ENCODE measurements at places on chromosomes 2 and 18.

DNA sequence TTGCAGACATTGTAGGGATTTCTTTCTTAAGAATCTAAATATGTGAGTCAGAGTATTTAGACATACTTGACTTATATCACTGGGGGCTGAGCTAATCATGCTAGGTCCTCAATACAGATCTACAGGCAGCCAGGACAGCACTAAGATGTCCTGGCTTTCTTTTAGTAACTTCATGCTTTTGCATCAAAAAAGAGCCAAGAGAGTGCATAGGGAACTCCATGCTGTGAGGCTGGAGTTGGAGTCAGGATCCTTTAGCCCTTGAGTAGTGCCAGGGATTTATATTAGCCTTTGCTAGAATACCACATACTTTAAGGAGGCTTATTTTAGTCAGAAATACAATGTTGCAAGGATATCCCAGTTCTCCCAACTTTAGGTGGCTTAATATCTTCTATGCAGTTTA lies 289.7 kb downstream of the CCDC85A start:
- DNase-seq: no peak

DNA sequence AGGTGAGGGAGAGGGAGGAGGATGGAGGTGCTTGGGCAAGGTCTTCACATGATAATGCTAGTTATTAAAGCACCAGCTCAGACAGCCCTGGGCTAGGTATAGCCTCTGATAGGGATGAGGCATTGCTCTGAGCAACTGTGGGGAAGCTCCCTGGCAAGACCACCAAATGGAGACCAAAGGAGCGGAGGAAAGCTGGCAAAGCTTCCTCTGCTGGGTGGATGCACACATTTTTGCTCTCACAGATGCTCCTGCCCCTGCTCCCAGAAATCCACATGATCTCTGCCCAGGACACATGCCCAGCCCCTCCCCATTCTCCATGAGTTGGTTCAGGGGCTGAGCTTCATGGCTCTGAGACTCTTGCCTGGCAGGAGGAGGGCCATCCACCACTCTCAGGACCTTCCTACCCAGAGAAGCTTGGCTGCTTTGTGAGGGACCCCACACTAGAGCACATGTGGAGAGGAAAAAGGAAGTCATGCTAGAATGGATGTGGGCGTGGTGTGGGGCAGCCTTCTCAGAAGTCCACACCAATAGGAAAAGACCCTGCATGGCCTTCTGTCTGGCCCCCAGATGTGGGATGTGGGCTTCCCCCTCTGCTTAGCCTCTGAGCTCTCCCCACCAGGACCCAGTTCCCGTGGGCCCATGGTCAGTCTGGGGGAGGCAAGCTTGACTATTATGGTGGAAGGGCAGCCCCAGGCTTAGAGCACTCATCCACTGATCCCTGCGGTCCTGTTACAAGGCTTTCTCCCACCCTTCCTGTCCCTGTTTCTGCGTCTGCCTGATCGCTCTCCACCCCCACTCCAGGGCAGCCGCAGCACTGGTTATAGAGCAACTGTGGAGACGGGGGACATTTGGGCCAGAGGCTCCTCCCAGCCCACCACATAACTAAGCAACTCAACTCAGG lies 10.5 kb upstream of the CYP26B1 start:
- DNase-seq: no peak

DNA sequence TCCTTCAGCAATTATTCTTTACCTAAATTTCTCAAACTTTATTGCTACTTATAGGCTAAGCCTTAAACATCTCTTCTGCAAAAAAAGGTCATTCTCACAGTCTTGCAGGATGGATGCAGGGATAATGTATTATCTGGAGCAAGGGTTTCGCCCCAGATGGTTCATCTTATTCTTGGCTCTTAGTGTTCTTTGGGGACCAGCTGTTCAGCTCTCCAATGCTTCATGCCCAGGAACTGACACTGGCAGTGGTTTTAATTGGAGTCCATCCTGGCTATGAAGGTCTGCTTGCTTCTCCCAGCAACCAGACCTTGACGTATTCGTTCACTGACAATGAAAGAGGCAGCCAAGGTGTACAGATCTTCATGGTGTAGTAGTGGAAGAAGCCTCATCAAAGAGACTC lies 331.9 kb downstream of the SLC8A1 start:
- no peak for DNase-seq

- DNase-seq: no peak
Observed at GRCh38 chr2:28394331-28394877, 1.7 kb downstream of the FOSL2 start.

GRCh38 chr2:19670303-19670702 lies 231.5 kb downstream of the TTC32 start:
- DNase-seq: no peak

- no peak for DNase-seq
Observed at GRCh38 chr18:3172097-3172496, 47.7 kb downstream of the MYOM1 start.

GRCh38 chr2:215365184-215365658 lies 53.4 kb downstream of the ATIC start:
- no peak for DNase-seq

- DNase-seq: no peak
Observed at GRCh38 chr2:120949027-120949956, 213.6 kb downstream of the GLI2 start.

DNA sequence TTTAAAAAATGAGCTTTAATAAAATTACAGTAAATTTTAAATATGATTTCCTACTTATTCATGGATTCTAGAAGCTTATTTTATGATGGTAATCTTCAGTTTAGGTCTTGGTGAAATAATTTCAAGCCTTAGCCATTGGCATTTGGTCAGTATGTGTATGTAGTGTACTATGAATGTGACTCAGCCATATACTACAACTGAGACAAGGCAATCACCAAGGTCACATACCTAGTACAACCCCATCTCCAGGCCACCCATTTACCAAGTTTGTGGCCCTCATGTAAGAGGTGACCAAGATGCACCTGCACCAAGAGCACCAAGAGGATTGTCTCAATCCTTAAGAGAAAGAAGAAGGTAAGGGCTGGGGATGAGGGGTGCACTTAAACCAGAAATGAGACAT lies 54.8 kb upstream of the FRZB start:
- DNase-seq: no peak

DNA sequence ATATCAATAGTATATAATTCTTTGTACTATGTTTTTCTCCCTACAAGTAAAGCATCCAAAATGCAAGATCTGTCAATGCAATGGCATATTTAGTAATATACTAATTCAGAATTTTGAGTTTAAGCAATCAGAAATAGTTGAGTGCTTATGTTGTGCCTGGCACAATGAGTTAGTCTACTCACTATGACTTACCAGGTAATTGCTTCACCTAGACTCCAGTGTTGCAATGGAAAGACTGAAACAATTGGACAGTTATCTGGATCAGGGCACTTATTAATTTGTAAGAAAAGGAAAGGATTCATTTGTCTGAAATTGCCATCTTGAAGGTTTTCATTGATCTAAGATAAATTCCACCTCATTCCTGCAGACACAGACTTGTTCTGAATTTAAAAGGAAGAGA lies 97.6 kb upstream of the TCF4 start:
- DNase-seq: no peak

DNA sequence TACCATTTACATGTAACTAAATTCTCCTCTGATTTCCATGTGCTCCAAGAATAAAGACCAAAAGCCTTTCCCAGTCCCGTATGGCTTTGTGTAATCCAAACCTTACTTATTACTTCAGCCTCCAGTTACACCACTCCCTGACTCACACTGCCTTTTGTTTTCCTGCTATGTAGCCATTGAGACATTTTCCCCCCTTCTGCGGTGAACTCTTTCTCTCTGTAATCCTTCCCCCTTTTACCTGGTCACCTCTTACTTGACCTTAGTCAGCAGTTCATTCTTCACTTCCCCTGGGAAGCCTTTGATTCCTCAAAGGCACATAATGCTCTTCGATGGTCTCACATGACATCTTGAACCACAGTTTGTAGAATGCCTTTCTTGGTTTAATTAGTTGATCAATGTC lies 256.0 kb upstream of the FANCL start:
- DNase-seq: no peak

- DNase-seq: no peak
Observed at GRCh38 chr18:43113220-43113895, 2.1 kb downstream of the RIT2 start.

DNA sequence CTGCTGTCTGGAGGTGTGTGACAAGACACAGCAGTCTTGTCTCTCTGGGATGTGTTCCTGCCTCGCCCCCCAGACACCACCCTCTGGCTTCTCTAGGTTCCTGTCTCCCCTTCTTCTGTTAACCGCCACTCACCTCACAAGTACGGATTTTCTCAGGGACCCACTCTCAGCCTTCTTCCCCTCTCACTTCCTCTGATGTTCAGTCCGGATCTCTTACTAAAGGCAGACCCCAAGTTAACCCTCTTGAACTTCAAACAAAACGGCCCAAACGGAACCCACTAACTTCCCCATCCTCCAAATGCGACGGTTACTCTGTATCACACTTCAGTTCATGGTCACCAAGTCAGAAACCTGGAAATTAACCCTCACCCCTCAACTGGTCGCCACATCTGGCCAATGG lies 32.0 kb downstream of the B4GALT6 start:
- DNase-seq: no peak

DNA sequence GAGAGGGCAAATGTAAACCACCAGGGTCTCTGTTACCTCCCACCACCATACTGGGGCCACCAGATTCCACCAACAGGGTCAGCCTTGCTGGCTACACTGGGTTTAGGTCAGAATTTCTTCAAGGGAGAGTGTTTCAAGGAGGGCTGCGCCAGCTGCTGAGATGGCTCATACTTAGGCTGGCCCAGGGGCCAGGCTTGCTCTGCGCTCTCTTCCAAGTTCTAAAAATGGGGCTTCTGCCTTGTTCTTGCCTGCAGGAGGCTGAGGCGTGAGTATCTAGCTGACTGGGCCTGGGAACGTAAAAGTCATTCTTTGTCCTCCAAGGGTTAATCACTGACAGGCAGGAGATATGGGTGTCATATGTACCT lies 28.1 kb downstream of the MRPL33 start:
- no peak for DNase-seq

GRCh38 chr2:228681426-228681825 lies 499.9 kb upstream of the SPHKAP start:
- no peak for DNase-seq

DNA sequence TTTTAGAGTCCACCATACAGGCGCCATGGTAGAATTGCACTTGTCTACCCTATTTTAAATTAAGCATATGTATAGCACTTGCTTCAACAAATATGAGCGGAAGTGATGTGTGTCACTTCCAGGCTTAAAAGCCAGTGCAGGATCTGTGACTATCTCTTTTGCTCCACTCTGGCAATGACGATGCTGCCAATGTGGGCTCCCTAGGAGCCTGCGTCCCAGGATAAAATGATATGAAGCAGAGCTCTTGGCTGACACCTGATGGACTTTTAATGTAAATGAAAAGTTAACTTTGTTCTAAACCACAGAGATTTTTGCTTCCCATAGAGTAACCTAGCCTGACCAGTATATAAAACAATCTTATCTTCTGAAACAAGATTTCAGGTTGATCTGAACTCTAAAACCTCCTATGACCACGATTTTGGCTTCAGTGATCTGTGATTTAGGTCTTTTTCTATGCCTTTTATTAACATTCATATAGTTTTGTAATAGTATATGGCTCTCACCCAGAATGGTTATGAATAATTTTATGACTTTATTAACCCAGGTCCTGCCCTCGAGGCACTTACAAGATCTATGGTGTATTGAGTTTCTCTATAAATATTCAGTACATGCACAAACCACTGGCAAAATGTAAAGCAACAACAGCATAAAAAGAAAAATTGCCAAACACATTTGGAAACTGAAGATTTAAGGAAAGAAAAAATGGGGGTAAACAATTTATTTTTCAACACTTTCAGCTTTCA lies 422.5 kb upstream of the PIK3C3 start:
- DNase-seq: no peak

DNA sequence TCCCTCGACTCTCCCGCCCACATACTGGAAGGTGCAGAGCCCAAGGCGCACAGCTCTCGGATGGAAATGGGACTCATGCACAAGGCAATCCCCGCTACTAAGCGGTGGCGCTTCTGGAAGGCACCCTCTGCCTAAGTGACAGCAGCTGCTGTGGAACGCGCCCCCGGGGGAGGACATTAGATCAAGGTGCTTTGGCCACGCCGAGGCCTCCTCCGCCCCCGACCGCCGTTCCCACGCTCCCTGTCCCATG lies 202 bp downstream of the MCEE start:
- no peak for DNase-seq

DNA sequence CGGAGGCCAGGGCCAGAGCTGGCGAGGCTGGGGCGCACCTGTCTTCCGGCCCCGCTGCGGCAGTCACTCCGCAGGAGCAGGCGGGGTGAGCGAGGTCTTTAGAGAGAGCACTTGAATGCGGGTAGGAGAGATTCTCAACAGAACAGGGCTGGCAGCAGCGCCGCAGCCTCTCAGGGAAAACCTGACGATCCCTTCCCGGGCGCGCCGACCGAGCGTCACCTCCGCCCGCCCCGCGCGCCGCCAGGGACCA lies 526 bp downstream of the PRKRA start:
- DNase-seq: peak; percentile 79

DNA sequence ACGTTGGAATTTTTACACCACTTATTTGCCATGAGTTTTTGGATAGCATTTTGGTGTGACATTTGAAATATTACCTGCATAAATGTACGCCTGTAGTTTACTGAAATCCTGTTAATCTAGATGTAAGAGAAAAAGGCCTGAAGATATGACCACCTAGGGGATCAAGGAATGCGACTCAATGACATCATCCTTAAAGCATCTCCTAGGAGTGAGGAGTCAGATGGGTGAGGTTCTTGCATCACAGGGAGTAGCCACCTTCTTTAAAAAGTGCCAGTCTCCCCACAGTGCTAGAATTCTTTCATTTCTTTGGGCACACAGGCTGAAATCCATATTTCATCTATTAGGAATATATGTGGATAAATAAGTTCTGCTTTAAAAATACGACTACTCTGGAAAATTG lies 34.5 kb downstream of the ADCYAP1 start:
- DNase-seq: no peak
